ENCODE measurements at places on chromosomes 11 and 22. TPM values are rescaled to one million over a fixed set of nuclear protein-coding genes. Genes with fewer than 3 reads are reported as not detected.

Gene CHORDC1
- 46.9 TPM for total RNA-seq

Gene PPFIBP2
- 11.4 TPM for total RNA-seq

Gene C22orf23
- 1.2 TPM for total RNA-seq

Gene SCGB1C1
- total RNA-seq, result not detected

Gene TMPRSS6
- total RNA-seq, result not detected

Gene TBX10
- total RNA-seq, result not detected

Gene SMIM35
- total RNA-seq, result not detected

Gene RBM4B
- 102 TPM for total RNA-seq

Gene OSBPL5
- 28.9 TPM for total RNA-seq

Gene ABCG4
- total RNA-seq, result 2.0 TPM

Gene KRTAP5-9
- total RNA-seq, result not detected

Gene HTR3B
- 0.41 TPM for total RNA-seq

Gene SLC17A6
- total RNA-seq, result 11.8 TPM

Gene CCDC73
- not detected for total RNA-seq

All from frontal cortex (tissue), 4 donors.